Esophagus squamous epithelium (tissue), 5 donors: ENCODE measurements at places on chromosomes 2 and 18.

GRCh38 chr2:80926168-80926567 lies 621.6 kb upstream of the LRRTM1 start:
- DNase-seq = no peak

DNA sequence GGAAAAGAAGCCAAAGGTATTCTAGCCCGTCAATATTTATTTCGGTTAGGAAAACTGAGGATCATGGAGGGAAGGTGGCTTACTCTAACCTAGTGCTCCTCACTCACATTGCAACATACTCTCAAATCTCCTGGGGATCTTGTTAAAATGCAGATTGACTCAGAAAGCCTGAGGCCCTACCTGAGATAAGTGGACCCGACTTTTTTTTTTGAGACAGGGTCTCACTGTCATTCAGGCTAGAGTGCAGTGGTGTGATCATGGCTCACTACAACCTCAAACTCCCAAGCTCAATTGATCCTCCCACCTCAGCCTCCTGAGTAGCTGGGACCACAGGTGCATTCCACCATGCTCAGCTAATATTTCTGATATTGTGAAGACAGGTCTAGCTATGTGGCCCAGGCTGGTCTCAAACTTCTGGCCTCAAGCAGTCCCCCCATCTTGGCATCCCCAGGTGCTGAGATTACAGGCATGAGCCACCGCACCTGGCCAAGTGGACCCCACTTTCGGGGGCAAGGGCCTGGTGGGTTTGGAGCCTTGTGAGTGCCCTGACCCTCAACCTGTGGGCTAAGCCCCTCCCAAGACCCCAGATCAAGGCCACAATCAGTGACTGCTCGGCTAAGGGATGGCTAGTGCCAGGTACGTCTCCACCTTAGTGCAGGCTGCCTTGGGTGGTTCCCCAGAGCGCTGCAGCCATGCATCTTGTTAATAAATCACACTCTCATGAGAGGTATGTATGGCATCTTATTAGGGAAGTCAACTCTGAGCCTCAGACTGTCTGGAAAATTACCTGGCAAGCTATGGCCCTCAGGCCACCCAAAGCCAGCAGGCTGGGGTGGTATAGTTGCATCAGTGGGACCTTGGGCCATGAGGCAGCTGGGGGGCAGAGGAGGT lies 1.1 kb upstream of the NEURL3 start:
- DNase-seq = no peak

DNA sequence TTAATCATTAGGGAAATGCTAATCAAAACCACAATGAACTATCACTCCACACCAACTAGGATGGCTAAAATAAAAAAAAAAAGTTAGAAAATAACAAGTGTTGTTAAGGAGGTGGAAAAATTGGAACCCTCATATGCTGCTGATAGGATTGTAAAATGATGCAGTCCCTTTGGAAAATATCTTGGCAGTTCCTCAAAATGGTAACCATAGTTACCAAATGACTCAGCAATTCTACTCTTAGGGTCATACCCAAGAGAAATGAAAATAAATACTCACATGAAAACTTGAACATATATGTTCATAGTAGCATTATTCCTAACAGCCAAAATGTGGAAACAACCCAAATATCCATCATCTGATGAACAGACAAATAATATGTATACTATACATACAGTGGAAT lies 15.7 kb upstream of the ACVR2A start:
- DNase-seq = no peak

DNA sequence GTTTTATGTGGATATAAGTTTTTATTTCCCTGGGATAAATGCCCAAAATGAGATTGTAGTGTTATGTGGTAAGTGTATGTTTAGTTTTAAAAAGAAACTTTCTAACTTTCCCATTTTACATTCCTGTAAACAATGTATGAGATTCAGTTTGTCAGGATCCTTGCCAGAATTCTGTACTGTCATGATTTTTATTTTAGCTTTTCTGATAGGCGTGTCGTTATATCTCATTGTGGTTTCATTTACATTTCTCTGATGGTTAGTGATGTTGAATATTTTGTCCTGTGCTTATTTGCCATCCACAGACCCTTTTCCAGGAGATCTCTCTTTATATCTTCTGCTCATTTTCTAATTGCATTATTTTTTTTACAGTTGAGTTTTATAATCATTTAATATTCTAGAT lies 245.6 kb upstream of the CDH2 start:
- DNase-seq = no peak

- DNase-seq = no peak
These were observed 251.6 kb upstream of the APCDD1 start for GRCh38 chr18:10202845-10203321.

GRCh38 chr2:197908990-197909776 lies 104.8 kb downstream of the PLCL1 start:
- no peak for DNase-seq

DNA sequence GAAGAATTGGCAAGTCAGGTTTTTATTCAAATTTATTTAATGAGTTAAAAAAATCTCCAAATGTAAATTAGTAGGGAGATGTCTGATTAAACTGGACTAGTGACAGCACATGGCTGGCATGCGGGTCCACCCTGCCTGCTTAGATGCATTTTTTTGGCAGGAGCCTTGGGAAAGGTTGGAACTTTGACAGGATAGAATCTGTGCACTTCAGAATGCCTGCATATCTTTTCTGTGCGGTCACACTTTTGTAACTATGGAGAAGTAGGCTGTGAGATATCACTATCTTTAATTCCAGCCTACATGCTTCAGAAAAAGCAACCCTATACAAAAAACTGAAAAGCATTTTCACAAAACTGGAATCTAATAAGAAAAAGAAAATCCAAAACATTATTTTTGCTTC lies 317.8 kb downstream of the MBD2 start:
- DNase-seq = no peak

GRCh38 chr18:79526468-79527460 lies 131.0 kb downstream of the NFATC1 start:
- no peak for DNase-seq

GRCh38 chr2:43051338-43051737 lies 175.1 kb downstream of the ZFP36L2 start:
- no peak for DNase-seq

DNA sequence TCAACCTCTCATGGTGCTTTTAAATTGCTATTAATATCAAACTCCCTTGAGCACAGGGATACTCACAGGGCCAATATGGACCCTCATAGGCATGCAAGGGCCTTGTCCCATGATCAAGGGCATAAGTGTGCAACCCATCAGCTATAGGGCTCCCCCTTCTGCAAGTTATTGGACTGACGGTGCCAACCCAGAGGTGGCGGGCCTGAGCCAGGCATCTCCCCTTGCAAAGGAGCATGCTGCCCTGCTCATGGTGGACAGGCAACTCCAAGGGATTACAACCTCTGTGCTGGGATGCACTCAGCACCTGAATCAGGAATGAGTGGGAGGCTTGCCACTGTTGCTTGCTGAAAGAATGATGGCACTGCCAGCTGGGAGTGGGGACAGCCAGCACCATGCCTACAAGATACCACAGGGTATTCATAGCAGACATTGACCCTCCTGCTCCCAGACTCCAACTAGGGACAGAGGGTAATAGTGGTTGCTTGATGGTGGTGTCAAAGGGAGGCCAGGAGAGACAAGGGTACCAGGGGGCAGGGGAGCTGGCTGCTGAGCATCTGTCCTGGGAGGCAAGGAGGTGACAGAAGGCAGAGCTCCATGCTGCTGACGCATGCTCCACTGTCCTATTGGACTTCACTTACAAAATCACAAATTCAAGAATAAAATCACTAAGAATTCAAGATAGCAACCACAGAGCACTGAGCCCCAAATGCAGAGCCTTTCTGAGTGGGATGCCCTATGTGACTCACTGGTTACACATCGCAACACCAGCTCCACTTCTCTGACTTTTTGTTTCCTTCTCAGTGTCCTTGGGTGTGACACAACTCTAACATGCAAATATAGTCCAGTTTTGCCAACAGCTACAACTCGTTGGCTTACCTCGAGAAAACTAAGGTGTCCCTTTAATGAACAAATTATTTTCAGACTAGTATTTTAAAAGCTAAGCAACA lies 157.1 kb upstream of the CCDC150 start:
- no peak for DNase-seq

- no peak for DNase-seq
These were observed 87.2 kb upstream of the SMAD2 start for GRCh38 chr18:48017635-48018034.

DNA sequence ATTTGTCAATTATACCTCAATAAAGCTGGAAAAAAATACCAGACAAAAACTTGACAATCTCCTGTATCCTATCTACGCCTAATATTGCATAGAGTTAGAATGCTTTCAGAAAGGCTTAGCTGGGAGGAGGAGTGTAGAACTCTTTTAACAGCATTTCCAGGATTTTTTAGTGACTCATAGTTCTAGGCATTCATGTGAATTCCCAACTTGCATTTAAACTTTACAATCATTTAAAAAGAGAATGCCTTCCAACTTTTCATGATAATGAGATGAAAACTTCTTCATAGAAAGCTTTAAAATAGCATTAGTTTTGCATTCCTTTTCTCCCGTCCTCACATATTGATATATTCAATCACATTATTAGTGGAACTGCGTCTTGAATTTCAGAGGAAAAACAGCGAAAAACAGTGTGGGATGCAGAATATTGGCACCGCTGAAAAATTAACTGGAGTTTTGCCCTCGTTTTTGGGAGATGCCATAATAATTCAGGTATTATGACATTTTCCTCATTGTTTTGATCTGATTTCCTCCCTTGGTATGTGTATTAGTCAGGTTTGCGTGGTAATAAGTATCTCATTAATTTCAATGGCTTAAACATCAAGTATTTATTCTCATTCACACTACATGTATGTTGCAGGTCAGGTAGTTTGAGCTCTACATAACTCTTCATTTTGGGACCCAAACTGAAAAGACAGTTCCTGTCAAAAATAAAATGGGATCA lies 293.2 kb upstream of the FIGN start:
- DNase-seq = no peak

DNA sequence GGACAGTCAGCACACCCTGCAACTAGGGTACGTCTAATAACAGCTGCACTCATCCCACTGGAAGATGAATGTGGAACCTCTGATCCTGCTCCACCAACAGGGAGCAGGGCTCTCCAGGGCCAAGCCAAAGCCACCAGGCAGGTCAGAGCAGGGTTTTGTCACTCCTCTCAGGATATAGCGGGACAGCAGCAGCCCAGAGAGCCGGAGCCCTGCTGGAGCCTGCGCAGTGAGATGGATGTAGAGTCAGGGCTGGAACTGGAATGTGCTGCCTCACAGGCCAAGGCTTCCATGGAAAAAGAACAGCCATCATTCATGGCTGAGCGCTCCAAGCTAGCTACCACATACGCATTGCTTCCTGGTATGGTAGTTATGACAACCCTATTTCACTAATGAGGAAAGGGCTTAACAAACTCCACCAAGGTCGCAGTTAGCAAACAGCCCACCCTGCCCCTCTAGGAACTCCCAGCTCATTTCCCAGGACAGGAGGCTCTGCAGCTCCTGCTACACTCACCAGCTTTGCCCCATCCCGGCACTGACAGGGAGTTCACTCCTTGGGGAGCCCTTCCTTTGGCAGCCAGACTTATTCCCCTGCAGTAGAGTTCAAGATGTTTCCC lies 85.2 kb downstream of the HS1BP3 start:
- DNase-seq = no peak

DNA sequence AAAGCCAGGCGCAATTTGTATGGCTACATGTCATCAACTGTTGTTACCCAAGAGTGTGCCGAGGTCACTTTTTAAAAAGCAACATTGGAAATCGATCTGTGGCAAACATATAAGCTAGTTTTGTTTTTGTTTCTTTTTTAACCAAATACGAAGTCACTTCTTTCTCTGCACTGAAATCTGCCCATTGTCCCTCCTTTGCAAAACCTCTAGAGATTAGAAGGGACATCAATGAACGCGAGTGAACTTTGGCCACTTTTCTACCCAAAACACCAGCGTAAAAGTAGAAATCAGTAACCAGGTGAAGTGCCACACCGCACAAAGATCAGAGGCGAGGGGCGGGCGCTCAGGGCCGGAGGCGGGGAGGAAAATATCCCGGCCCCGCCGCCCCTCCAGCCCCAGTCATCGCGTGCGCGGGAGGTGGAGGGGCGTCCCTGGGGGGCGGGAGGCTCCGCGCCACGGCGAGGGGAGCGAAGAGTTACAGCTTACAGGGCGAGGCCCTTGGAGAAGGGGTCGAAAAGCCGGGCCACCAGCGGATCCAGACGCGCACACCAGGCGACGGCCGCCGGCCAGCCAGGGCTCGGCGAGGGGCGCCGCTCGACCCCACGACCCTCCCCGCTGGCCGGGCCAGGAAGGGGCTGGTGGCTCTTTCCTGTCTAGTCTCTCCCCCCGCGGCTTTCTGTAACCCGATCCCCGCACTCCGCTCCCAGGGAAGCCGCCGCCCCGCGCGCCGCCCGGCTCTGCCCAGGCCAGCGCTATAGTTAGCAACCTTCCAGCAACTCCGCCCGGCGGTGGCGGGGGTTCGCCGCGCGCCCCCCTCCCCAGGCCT lies 993 bp downstream of the RBMS1 start:
- no peak for DNase-seq

- no peak for DNase-seq
These were observed 137.9 kb downstream of the MGAT5 start for GRCh38 chr2:134391751-134392160.

DNA sequence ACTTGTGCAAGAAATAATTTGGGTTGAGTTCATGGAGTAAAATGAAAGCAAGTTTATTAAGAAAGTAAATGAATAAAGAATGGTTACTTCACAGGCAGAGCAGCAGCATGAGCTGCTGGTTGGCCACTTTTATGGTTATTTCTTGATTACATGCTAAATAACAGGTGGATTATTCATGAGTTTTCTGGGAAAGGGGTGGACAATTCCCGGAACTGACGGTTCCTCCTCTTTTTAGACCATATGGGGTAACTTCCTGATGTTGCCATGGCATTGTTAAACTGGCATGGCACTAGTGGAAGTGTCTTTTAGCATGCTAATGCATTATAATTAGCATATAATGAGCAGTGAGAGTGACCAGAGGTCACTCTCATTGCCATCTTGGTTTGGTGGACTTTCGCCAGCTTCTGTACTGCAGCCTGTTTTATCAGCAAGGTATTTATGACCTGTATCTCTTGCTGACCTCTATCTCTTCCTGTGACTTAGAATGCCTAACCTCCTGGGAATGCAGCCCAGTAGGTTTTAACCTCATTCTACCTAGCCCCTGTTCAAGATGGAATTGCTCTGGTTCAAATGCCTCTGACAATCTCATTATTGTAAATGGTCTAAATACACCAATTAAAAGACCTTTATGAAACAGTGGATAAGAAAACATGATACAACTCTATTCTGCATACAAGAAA lies 114.1 kb upstream of the FIGN start:
- DNase-seq = no peak

GRCh38 chr2:28155086-28155485 lies 237.6 kb upstream of the FOSL2 start:
- DNase-seq = no peak

DNA sequence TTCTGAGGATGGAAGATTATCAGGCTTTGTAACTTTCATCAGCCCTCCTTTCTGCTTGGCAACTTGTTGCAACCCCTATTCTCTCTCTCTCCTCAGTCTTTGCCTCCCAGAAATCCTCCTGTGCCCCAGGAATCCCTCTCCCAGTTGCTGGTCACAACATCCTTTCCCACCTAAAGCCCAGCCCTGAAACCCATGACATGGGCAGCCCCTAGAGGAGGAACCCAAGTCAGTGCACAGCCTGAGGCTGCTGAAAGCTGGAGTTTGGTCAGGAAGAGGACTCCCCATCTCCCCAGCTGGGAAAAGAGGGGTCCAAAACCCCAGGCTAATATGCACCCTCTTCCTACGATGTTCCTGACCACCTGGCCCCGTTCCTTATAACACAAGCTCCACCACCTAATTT lies 29.5 kb downstream of the PKDCC start:
- no peak for DNase-seq
